NCI-H526 (cell line): ENCODE measurements at places on chromosomes 16 and 17.

DNA sequence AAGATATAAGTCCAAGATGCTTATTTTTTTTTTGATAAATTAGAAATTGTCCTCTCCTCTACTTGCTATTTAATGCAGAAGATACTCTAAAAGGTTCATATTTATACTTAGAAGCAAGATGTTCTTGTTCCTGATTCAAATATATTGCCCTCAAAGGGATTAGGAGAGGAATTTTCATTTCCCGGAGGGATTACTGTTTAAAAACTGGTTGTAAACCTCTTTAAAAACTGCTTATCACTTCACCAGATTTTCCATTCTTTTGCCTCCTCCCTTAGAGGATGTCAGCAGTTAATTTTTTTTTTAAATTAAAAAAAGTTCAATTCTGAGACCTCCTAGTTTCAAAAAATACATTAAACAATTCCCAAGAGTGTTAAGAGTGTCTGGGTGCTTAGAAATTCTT lies 2.8 kb downstream of the TENT4B start:
- no peak for DNase-seq

- DNase-seq: no peak
These were observed 47.0 kb downstream of the MYO18A start for GRCh38 chr17:29133121-29133713.

DNA sequence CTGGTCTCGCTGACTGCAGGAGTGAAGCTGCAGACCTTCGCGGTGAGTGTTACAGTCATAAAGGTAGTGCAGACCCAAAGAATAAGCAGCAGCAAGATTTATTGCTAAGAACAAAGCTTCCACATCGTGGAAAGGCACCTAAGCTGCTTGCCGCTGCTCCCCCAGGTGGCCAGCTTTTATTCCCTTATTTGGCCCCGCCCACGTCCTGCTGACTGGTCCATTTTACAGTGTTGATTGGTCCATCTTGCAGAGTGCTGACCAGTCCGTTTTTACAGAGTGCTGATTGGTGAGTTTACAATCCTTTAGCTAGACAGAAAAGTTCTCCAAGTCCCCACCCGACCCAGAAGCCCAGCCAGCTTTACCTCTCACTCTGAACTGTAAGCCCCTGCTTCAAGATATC lies 227.8 kb downstream of the ABCC12 start:
- peak; percentile 5 for DNase-seq

DNA sequence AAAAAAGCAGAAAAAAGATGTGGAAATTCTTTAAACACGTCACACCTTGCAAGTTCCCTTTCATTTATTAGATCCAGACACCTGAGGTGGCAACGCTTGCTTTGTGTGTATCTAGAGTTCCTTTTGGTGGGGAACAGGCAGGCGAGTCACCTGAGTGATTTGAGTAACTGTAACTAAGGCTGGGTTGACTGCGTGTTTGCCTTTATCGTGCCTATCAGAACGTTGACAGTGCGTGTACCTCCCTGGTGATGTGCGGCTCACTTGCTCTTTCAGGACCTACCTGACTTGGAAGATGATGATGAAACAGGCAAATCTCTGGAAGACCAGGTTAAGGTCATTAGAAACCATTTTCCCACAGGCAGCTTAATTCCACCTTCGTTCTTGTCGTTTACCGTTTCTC lies 12.5 kb downstream of the TAF1C start:
- DNase-seq: no peak

- peak; percentile 65 for DNase-seq
These were observed 1.5 kb upstream of the MARF1 start for GRCh38 chr16:15644267-15644961.
